ENCODE measurements at places on chromosomes 7 and 10.

DNA sequence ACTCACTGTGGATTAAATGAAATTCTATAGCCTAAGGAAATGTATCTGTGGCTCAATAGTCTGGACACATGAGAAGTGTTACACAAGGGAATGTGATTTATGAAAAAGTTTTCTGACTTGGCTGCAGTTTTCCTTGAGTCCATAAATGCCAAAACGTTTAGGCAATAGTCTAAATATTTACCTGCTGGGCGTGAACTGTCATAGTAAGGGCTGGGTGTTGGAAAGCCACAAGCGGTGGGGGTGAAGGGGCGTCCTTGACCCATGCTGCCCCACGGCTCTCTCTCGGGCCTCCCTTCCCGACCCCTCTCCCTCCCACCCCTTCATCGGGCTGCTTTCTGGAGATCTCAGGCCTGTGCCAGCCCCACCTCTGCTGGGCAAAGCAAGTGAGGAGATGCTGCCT lies 223.7 kb downstream of the BUB3 start:
- no peak for DNase-seq

- no peak for DNase-seq
Measured at GRCh38 chr7:151000897-151001495, 10.2 kb downstream of the NOS3 start.

GRCh38 chr7:105191331-105191730 lies 177.3 kb downstream of the KMT2E start:
- DNase-seq: no peak

- no peak for DNase-seq
Measured at GRCh38 chr7:5500777-5501350, 77.2 kb upstream of the TNRC18 start.

DNA sequence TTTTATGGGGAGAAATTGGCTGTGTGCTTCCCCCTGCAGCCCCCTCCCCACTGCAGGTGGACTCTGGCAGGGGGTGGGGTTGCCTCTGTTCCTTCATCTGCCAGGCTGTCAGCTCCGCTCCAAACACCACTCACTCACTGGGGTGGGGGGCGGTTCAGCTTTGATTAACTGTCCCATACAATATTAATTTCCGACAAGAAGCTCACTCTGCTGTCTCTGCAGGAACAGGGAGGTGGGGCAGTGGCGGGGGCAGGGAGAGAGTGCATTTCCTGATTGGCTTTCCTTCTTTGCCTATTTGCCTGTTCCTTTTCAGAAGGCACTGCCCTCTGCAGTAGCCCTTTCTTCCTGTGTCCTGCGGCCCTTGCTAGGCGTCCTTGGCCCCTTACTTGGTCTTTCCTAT lies 500.8 kb downstream of the PLXNA4 start:
- DNase-seq: no peak

- DNase-seq: no peak
Measured at GRCh38 chr10:100522945-100523344, 3.3 kb upstream of the SEC31B start.

GRCh38 chr7:90723866-90724265 lies 127.7 kb downstream of the CDK14 start:
- DNase-seq: no peak

- no peak for DNase-seq
Measured at GRCh38 chr10:48639632-48640031, 34.8 kb upstream of the ARHGAP22 start.

DNA sequence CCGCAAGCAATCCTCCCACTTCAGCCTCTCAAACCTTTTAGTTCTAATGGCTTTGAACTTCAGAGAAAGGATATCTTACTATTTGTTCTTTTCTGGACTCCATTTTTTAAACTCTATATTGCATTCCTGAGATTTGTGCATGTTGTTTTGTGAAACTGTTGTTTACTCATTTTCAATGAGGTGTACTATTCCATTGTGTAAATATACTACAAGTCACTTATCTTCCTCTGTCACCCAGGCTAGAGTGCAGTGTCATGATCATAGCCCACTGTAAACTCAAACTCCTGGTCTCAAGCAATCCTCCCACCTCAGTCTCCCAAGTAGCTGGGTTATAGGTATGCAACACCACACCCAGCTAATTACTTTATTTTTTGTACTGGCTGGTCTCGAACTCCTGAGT lies 31.4 kb upstream of the AKR1D1 start:
- DNase-seq: no peak

DNA sequence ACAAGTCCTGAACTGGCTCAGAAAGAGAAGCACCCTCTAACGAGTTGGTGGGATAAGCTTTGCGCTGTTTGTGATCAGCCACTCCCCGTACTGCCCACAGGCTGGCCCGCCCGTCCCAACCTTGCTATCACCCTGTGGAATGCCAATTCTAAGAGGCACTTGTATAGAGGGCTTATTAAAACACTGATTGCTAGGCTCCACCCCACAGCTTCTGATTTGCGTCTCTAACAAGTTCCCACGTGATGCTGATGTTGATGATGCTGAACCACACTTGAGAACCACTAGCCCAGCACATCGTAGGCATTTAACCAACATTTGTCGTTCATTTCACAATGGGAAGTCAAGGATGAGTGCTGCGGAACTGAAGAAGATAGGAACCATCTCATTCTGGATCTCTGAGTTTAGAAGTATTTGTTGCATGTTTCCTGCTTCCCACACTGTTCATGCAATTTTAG lies 12.7 kb upstream of the GSAP start:
- no peak for DNase-seq

- DNase-seq: no peak
Measured at GRCh38 chr7:125119559-125120115, 190.0 kb upstream of the POT1 start.

DNA sequence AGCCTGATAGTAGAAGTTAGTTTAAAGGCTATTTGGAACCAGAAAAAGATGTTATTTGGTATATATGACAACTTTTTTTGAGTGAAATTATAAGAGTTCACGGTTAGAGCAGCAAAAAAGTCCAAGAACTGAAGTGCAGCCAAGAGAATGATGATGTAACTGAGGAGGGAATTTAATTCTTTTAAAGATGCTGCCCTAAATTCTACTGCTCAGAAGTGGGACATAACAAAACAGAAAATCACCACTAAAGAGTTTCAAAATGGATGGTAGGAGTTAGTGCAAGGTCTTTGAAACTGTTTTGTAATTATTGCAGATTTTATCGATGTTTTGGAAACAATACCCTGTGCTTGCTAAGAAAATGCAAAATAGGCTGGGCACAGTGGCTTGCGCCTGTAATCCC lies 6.5 kb downstream of the SAMD8 start:
- DNase-seq: no peak

DNA sequence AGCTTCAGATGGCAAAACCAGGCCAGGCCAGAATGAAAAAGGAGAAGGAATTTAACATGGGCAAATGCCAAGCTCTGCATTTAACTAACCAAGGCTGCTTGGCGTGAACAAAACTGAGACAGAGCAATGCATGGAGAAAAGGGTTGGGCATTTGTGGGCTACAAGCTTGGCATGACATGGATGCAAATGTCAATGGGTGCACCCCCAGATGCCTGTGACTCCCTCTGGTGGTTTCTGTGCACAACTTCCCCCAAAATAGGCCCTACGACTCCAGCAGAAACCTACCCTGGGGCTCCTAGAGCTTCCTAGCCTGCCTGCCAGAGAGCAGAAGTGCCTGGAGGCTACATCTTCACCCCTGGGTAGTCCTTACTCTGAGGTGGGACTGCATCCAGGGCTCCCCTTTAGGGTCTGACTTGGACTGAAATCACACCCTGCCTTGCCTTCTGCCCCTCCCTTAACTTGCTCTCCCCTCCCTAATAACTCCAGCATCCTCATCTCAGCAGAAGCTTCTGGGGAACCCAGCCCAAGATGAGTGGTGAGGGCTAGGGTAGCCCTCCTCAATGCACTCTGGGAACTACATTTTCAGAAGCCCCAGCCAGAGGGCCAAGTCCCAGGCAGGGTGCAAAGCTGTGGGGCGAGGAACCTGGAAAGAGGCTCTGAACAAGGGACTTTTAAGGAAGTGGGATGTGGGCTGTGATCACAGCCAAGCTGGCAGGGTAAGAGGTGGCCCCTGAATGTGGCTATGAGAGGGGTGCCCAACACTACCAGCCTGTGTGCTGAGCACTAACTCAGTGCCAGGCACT lies 11.3 kb downstream of the GPRIN2 start:
- no peak for DNase-seq

DNA sequence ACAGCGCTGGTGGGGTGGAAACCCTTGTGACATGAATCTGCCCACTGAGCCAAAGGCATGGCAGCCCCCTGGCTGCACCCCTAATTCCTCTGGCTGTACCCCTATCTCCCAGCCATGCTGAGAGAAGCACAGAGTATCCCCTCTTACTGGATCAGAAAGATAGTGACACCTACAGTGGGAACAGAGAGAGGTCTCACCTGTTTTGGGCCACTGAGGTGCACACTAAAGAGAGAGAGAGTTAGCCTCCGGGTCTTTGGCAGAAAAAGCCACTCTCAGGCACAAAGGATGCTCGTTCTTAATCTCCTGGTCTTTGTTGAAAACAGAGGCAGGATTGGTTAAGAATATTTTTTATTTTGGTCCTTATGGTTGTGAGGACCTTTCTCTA lies 11.3 kb downstream of the TSPAN14 start:
- no peak for DNase-seq

Data from stimulated activated CD8-positive, alpha-beta memory T cell treated with anti-CD3 and anti-CD28 coated beads, Interleukin-4, amount 100 ng/mL, for 4 hours (primary cell).